ENCODE measurements at places on chromosomes 12 and 14.

- no peak for DNase-seq
Measured at GRCh38 chr14:60839657-60840056, 105.1 kb downstream of the MNAT1 start.

GRCh38 chr12:115528466-115528865 is 749.0 kb downstream of the MED13L start:
- no peak for DNase-seq

- no peak for DNase-seq
Measured at GRCh38 chr14:89481196-89481595, 64.2 kb upstream of the FOXN3 start.

GRCh38 chr12:55729819-55730818 is 1.3 kb upstream of the CD63 start:
- no peak for DNase-seq

DNA sequence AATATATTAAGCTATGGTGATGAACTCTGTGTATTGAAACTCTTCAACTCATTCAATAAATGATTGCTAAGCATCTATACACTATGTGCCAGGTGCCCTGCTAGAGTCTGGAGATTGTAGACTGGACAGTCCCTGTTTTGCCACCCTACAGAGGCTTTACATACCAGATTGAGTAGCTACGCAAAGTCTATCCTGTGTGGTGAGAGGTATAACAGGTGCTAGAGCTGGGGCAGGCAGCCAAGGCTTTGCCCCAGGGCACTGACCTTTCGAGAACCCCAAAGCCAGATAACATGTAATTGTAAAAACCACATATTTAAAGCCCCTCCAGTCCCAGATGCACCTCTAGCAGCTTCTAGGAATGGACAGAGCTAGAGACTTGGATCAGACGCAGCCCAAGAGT is 52.8 kb downstream of the PPM1H start:
- DNase-seq: no peak

DNA sequence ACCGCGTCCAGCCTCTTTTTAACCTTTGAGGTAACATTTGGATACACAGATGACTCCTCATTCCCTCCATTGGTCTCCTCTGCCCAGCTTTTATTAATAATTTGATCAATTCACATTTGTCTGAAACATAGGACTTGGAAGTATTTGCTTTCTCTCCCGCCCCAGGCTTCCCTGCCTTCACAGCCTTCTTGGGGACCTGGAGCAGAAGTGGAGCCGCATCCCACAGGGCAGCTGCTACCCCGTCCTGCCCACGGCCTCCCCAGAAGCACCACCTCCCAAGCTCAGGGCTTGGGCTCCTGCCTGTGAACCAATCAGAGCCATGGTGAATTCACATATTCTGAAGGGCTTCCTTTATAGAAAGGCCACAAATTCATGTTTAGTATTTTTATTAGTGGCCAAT is 97.6 kb downstream of the PIWIL1 start:
- DNase-seq: no peak

- no peak for DNase-seq
Measured at GRCh38 chr14:70821584-70822529, 12.5 kb upstream of the MAP3K9 start.

DNA sequence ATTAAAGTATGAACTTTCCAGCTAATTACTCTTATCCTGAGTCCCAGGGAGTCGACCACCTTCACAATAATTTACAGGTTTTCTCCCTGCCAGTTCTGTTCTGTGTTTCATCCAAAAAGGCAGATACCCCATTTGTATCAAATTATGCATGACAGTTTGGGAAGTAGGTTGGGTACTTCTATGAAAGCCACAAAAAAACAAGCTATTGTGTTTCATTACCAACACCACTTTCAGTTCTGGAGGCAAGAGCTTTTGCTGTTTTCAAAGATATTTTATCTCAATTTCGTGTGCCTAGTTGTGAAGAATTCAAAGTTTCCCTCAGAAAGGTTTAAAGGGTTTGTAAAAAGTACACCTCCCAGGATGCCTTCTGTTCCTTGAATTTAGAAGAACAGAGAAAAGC is 557.4 kb downstream of the FLRT2 start:
- no peak for DNase-seq

DNA sequence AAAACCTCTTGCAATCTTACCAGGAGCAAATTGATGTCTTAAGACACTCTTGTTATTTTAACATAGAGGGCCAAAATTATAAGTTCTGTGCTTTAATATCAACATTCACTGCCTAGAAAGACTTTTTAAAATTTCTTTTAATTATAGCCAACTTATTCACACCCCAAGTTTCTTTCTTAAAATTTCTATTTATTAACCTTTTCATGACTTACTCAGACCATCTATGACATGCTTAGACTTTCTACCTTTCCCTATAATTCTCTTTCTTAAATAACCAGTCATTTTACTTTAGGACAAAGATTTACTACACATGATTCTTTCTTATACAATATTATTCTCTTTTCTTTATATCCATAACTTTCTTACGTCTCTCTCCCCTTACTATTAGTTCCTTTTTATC is 220.4 kb downstream of the NUBPL start:
- no peak for DNase-seq

GRCh38 chr12:115440438-115440837 is 756.5 kb upstream of the TBX3 start:
- no peak for DNase-seq

- no peak for DNase-seq
Measured at GRCh38 chr14:91415794-91416743, 1.6 kb downstream of the CCDC88C start.

DNA sequence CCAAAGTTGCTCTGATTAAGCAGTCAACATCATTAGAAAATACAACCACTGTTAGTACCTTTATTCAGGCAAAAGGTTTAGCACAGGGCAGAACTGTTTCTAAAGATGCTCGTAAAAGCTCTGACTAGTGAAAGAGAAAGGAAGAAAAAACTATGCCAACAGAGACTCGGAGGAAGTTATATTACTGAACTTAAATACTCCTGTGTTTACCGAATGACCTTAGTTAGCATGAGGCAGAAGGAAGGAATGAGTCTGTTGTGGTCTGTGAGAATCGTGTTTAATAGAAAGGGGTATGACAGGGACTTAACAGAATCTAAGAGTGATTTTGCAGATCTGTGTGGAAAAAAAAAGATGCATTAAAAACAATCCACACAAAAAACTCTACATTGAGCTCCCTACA is 84.1 kb upstream of the OVCH1 start:
- DNase-seq: no peak

DNA sequence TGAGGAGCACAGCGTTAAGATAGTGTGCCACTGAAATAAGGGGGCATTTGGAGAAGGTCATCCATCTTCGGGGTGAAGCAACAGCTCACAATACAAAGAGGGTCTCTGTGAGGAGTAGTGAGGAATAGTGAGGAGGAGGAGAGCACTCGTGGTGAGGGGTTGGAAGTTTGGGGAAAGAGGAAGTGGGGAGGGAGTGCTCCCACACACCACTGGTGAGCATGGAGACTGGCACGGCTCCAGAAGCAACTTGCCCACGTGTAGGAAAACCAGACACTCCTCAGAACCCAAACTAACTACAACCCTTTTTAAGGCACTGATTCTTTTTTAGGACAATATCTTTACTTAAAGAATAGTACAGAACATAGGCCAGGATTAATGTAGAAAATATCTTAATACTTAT is 48.9 kb downstream of the GALNT8 start:
- no peak for DNase-seq

GRCh38 chr12:49334681-49335080 is 2.3 kb downstream of the C1QL4 start:
- DNase-seq: no peak

DNA sequence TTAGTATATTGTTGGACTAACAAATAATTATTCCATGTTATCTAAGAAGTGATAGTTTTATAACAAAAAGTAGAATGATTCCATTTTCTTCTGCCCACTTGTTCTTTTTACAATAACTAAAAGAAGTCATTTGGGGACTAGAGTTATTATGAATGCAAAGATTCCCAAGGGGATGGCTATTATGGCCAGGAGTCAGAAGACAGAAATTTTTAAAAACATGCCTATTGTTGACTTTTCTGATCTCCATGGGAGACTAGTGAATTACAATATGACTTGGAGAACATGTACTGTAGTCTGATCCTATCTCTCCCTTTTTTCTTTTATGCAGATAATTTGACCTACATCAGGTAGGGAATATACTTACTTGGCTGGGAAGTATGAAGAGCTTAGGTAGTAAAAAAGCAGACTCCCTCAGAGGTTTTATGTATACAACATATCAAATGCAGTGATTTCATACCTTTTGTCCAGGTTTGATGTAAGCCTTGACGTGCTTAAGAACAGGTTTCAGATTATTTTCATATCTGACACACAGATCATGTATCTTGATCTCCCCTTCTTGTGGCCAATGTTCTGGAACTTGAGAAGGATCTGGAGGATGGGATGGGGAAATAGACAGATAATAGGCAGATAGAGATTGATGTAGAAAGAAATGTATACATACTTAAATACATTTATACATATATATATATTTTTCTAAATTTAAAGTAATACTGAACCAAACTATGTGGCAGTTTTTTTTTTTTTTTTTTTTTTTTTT is 41.0 kb upstream of the KCNJ8 start:
- no peak for DNase-seq

- DNase-seq: no peak
Measured at GRCh38 chr12:119334430-119335170, at the start of gene CCDC60. CCDC60 (plus strand) TSS chr12:119334729; CDS start chr12:119335177, 448 bp downstream.

DNA sequence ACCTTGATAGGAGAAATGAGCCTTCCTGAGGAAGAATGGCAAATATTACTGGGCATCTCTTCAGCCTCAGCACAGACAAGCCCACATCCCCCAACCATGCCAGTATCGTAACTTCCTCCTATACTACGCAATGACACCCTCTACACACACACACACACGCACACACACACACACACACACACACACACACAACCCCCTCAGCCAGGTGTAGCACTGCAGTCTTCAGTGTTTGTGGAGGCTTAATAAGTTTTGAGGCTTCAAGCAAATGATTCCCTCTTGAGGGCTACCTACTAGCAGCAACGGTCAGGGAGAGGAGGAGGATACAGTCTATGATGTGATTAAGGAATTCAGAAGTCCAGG is 1.6 kb downstream of the DGKA start:
- no peak for DNase-seq

DNA sequence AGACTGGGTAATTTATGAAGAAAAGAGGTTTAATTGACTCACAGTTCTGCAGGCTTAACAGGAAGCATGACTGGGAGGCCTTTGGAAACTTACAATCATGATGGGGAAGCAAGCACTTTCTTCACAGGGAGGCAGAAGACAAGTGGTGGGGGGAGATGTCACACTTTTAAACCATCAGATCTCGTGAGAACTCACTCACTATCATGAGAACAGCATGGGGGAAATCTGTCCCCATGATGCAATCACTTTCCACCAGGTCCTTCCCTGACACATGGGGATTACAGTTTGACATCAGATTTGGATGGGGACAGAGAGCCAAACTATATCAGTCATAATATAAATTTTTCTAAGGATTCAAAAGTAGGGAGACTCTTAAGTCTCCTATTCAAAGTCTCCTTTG is 46.0 kb downstream of the SPIC start:
- no peak for DNase-seq

GRCh38 chr12:107349008-107349747 is 255.8 kb upstream of the CRY1 start:
- DNase-seq: no peak

- DNase-seq: no peak
Measured at GRCh38 chr12:121668750-121669520, 519 bp downstream of the MORN3 start.

- no peak for DNase-seq
Measured at GRCh38 chr14:72164420-72165228, 232.4 kb downstream of the RGS6 start.

GRCh38 chr12:48968467-48968866 is 3.1 kb downstream of the WNT10B start:
- no peak for DNase-seq

GRCh38 chr12:131167334-131167733 is 213.6 kb downstream of the ADGRD1 start:
- no peak for DNase-seq

DNA sequence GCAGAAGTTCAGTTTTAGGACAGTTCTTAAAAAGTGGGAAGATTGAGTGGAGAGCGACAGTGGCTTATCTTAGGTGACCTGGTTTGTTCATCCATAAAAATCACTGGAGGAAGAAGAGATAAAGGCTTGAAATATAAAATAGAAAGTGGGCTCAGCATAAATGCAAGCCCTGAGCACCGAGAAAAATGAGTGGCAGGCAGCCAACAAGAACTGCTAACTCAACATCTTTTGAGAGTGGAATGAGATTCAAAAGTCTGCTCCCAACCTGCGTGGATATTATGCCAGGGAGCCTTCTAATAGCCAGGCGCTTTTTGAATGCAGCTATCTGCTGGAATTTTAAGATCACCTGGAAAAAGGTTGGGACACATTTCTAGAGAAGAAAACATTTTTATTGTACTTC is 666.5 kb downstream of the FLRT2 start:
- no peak for DNase-seq

DNA sequence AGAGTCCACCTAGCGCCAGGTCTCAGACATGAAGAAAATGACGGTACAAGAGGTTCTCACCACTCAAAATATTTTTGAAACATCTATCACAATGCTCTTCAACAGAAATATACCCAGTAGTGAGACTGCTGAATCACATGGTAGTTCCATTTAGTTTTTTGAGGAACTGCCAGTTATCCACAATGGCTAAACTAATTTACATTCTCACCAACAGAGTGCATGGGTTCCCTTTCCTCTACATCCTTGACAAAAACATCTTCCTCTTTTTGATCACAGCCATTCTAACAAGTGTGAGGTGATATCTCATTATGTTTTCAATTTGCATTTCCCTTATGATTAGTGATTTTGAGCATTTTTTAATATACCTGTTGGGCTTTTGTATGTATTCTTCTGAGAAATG is 5.7 kb upstream of the GPR65 start:
- no peak for DNase-seq

DNA sequence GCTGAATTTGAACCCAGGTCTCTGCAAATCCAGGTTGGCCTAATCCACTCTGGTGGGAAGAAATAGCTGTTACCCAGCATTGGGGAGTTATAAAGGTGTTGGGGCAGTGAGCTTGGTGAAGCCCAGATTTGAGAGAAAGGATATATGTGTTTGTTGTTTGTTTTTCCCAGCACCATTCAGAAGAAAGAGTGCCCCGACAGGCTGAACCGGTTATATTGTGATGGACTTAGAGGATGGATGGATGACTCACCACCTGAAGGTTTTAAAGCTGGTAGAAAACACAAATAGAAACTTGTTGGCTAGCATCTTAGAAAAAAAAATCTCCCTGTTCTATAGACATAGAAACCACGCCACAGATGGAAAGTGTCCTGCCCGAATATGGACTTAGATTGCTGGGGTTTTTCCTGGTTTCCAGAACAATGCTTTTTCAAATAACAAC is 404.6 kb downstream of the MED13L start:
- no peak for DNase-seq

DNA sequence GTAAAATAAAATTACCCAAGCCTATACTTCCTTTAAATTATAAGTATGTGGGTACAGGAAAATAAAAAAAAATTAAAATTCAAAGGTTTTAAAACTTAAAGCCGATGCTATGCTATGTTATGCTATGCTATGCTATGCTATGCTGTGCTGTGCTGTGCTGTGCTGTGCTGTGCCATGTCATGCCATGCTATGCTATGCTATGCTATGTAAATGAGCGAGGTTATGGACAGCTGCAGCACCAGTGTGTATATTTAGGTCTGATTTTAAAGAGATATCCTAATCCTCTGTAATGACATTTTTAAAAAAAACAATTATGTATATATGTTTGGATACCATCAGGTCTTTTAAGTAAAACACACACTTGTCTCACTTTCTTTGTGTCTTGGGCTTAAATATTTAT is 1822.0 kb upstream of the SEL1L start:
- DNase-seq: no peak

GRCh38 chr14:36550899-36551298 is 30.9 kb upstream of the NKX2-1 start:
- no peak for DNase-seq

Data from cortex of kidney (tissue), 1 donor.